ENCODE measurements at places on chromosomes 12 and 14. TPM values are rescaled to one million over a fixed set of nuclear protein-coding genes. Genes with fewer than 3 reads are reported as not detected.

SLC5A8 gene
- not detected for polyA plus RNA-seq

KRT2 gene
- not detected for polyA plus RNA-seq

IL31 gene
- not detected for polyA plus RNA-seq

NFKBIA gene
- polyA plus RNA-seq, result 96.9 TPM

OR4N5 gene
- not detected for polyA plus RNA-seq

TMPO gene
- polyA plus RNA-seq, result 13.7 TPM

HPD gene
- polyA plus RNA-seq, result 3.9 TPM

- no peak for DNase-seq
- no peaks in the 10 kb centered on the region for H3K27me3 ChIP-seq
- H3K4me1 ChIP-seq, result no peaks in the 10 kb centered on the region
These were observed 691.4 kb upstream of the TBX3 start for GRCh38 chr12:115375186-115375991.

GRCh38 chr14:57816568-57817284, 49.2 kb downstream of the SLC35F4 start:
- no peak for DNase-seq
- H3K27me3 ChIP-seq, result no peaks in the 10 kb centered on the region
- no peaks in the 10 kb centered on the region for H3K4me1 ChIP-seq
- H3K36me3 ChIP-seq, result no peaks in the 10 kb centered on the region
- H3K4me3 ChIP-seq, result no peak overlapping the region
- no peak overlapping the region for H3K27ac ChIP-seq

- no peaks in the 10 kb centered on the region for H3K4me1 ChIP-seq
- no peaks in the 10 kb centered on the region for H3K36me3 ChIP-seq
- no peak for DNase-seq
- no peak overlapping the region for H3K4me3 ChIP-seq
- no peak overlapping the region for H3K27ac ChIP-seq
These were observed 407.8 kb downstream of the BCL11B start for GRCh38 chr14:98864211-98864610.

- H3K27ac ChIP-seq, result no peak overlapping the region
- no peaks in the 10 kb centered on the region for H3K36me3 ChIP-seq
- no peak overlapping the region for H3K4me3 ChIP-seq
These were observed 233.6 kb upstream of the RMST start for GRCh38 chr12:97229004-97229403.

GRCh38 chr14:30585204-30585603, 26.2 kb downstream of the G2E3 start:
- no peaks in the 10 kb centered on the region for H3K4me1 ChIP-seq
- H3K36me3 ChIP-seq, result no peaks in the 10 kb centered on the region
- DNase-seq, result no peak
- H3K27ac ChIP-seq, result no peak overlapping the region
- no peak overlapping the region for H3K4me3 ChIP-seq
- H3K27me3 ChIP-seq, result no peaks in the 10 kb centered on the region

DNA sequence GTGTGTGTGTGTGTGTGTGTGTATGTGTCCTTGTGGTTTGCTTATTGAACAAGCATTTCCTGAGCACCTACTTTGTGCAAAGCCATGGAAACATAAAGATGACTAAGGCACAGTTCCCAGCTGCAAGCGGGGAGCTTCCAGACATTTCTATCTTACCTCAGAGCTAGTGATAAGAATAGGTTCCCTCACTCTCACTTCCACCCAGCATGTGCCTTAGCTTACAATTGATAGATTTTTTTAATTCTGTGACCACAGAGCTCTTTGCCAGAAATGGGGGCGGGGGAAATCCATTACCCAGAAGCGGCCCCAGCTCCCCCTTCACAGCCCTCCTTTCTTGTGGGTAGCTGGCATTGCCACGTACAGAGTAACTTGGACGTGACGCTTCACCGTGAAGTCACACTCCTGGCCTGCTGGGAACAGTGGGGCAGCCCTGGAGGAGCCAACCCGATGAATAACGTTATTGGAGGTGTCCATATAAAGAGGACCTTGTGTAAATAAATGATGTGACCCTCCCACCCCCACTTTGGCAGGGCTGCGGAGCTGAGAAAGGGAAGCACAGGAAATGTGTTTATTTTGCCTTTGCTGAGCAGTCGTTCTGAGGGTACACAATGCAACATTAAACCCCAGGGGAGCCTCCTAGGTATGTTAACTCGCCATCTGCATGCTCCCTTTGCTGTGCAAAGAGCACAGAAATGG, 238.9 kb downstream of the CHST11 start:
- H3K27ac ChIP-seq, result no peak overlapping the region
- H3K4me3 ChIP-seq, result no peak overlapping the region
- H3K4me1 ChIP-seq, result no peaks in the 10 kb centered on the region
- no peaks in the 10 kb centered on the region for H3K27me3 ChIP-seq
- H3K36me3 ChIP-seq, result no peaks in the 10 kb centered on the region
- no peak for DNase-seq

- H3K27ac ChIP-seq, result no peak overlapping the region
- no peak overlapping the region for H3K4me3 ChIP-seq
- no peak for DNase-seq
- no peaks in the 10 kb centered on the region for H3K27me3 ChIP-seq
- H3K36me3 ChIP-seq, result no peaks in the 10 kb centered on the region
These were observed 4.7 kb upstream of the ADSS1 start for GRCh38 chr14:104719343-104719742.

DNA sequence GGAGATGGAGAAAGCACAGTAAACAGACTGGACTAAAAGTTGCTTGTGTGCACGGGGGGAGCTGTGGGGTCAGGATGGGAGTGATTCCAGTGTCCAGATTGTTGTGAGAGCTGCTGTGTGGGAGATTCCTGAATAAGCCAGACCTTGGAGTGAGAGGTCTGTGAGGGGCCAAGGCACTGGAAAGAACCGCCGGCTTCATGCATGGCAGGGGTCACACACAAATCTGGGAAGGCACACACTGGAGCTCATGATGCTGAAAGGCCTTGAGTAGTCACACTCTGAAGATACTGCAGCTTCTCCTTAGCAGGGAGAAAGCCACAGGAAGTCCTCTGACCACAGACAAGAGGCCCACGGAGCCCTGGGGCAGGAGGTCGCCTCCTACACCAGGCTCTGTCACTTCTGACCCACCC, 23.1 kb downstream of the ADCY6 start:
- no peaks in the 10 kb centered on the region for H3K36me3 ChIP-seq
- no peak for DNase-seq
- no peak overlapping the region for H3K27ac ChIP-seq

DNA sequence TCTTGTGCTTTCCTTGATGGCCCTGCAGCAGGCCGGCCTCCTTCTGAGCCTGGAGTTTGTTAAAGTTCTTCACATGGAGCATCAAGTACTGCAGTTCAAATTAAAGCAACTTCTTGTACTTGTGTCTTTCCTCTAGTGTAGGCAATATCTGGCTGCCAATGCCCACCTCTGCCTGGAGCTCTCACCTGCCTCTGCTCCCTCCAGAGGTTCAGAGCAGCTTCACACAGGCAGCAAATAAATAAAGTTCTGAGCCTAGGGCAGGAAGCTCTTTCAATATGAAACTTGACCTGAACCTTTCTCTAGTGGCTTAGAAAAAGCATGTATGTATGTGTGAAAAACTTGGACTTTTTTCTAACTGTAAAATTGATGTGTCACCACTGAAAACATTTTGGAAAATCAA, 65.9 kb downstream of the ITPR2 start:
- H3K4me3 ChIP-seq, result no peak overlapping the region
- H3K4me1 ChIP-seq, result peaks cover 31% of the 10 kb centered on the region
- H3K27ac ChIP-seq, result no peak overlapping the region
- H3K27me3 ChIP-seq, result no peaks in the 10 kb centered on the region

DNA sequence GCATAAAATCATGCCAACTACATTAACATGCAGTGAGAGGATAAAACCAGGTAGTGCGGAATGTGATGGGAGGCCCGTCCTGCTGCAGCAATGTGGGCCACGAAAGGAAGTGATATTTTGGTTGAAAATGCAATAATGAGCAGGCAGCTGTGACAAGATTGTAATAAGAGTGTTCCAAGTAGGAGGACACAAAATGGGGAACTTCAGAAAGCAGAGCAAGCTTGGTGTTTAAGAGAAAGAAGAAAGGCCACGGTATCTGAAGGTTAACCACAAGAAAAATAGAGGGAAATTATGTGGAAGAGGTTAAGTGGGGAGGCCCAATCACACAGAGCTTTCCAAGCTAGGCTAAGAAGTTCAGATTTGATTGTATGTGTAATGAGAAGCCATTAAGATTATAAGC, 34.3 kb downstream of the OVCH1 start:
- no peak for DNase-seq
- no peaks in the 10 kb centered on the region for H3K27me3 ChIP-seq
- H3K4me3 ChIP-seq, result no peak overlapping the region
- no peaks in the 10 kb centered on the region for H3K4me1 ChIP-seq

GRCh38 chr12:4106621-4107020, 166.9 kb upstream of the CCND2 start:
- no peaks in the 10 kb centered on the region for H3K36me3 ChIP-seq
- DNase-seq, result no peak
- no peak overlapping the region for H3K4me3 ChIP-seq
- no peaks in the 10 kb centered on the region for H3K4me1 ChIP-seq
- no peak overlapping the region for H3K27ac ChIP-seq
- no peaks in the 10 kb centered on the region for H3K27me3 ChIP-seq

DNA sequence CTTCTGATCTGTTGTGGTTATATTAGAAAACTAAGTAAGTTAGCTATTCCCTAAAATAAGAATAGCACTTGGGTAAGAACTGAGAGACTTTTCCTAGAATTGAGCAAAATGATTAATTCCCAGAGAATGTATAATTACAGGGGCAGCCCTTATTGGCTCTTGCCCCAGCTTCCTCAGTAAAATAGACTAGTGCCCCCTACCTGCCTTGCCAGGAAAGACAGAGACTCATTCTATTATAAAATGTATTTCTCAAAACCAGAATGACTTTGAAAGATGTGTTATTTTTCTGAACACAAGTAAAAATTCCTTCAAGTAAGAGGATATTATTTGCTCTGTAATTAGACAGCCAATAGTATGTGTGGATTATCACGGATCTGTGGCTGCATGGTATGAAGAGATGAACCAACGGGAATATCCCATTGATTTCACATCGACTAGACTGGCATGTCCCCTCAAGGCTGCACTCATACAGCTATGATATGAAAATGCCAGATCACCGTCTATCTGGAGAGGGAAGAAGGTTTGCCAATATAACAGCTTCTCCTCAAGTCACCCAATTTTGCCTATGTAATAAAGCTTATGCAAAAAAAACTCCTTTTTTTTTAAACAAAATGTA, 7.4 kb upstream of the GLRX5 start:
- H3K4me1 ChIP-seq, result no peaks in the 10 kb centered on the region
- H3K27me3 ChIP-seq, result no peaks in the 10 kb centered on the region
- no peaks in the 10 kb centered on the region for H3K36me3 ChIP-seq

DNA sequence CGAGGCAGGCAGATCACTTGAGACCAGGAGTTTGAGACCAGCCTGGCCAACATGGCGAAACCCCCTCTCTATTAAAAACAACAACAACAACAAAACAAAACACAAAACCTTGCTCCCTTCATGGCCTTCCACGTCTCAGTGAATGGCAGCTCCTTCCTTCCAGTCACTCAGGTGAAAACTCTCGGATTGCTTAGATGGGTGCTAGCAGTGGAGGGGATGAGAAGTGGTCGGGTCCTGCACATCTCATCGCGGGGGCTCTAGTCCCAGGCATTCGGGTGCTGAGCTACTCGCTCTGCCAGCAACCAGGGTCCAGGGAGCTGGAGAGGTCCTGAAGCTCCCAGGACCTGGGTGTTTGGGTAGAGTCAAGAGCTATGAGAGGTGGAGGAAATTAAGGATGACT, 7.7 kb downstream of the SLC6A13 start:
- DNase-seq, result no peak
- H3K36me3 ChIP-seq, result no peaks in the 10 kb centered on the region
- no peak overlapping the region for H3K4me3 ChIP-seq
- no peaks in the 10 kb centered on the region for H3K4me1 ChIP-seq
- H3K27ac ChIP-seq, result no peak overlapping the region

GRCh38 chr12:1977109-1977508, 27.1 kb downstream of the DCP1B start:
- no peak for DNase-seq
- no peaks in the 10 kb centered on the region for H3K27me3 ChIP-seq
- no peak overlapping the region for H3K4me3 ChIP-seq
- H3K27ac ChIP-seq, result no peak overlapping the region
- no peaks in the 10 kb centered on the region for H3K36me3 ChIP-seq
- H3K4me1 ChIP-seq, result peaks cover 3% of the 10 kb centered on the region

DNA sequence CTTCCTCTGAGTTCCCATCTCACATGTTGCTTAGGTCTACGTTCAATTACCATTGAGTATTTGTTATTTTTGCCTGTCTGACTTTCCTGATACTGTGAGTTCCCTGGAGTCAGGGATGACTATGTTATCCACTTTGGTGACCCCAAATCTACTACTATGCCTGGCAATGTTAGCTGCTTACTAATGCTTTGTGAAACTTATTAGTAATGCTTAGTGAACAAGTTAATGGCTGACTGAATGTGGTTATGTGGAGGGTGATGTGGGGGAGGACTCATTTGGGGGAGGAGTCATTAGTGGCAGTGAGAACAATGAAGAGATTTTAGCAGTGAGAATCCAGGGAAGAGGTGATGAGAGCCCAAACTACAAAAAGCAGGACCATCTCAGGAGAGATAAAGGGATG, 121.6 kb downstream of the KTN1 start:
- no peak for DNase-seq
- H3K36me3 ChIP-seq, result no peaks in the 10 kb centered on the region
- no peaks in the 10 kb centered on the region for H3K4me1 ChIP-seq
- no peaks in the 10 kb centered on the region for H3K27me3 ChIP-seq
- H3K27ac ChIP-seq, result no peak overlapping the region

GRCh38 chr12:93081810-93082165, 152.7 kb upstream of the EEA1 start:
- H3K4me1 ChIP-seq, result no peaks in the 10 kb centered on the region
- no peaks in the 10 kb centered on the region for H3K36me3 ChIP-seq

DNA sequence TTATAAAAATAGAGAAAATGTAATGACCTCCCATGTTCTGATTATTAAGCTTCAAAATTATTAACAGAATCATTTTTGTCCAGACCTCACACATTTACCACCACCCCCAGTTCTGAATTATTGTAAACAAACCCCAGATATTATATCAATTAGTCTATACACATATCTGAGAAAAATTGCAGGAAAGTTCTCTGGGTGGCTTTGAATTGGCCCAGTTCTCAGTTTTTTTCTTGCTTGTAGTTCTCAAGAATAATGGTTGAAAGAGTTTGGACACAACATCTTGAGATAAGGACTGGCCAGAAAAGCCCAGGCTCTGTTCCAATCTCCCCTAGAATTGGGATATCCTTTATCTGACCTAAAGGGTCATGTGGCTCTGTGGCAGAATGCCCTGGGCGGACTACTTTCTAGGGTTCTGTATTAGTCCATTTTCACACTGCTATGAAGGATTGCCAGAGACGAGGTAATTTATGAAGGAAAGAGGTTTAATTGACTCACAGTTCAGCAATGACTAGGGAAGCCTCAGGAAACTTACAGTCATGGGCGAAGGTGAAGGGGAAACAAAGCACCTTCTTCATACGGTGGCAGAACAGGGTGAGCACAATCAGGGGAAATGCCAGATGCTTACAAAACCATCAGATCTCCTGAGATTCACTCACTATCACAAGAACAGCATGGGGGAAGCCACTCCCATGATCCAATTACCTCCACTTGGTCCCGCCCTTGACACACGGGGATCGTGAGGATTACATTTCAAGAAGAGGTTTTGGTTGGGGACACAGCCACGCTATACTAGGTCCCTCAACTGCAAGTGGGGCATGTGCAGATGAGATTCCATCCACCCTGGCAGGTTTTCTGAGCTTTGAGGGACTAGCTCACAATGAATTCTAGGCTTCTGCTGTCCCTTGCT, 1504.6 kb upstream of the FLRT2 start:
- DNase-seq, result no peak
- peaks cover 6% of the 10 kb centered on the region for H3K4me1 ChIP-seq
- no peaks in the 10 kb centered on the region for H3K36me3 ChIP-seq
- H3K27ac ChIP-seq, result no peak overlapping the region
- H3K4me3 ChIP-seq, result no peak overlapping the region

Data from pancreas (tissue), 10 donors.